ENCODE measurements at places on chromosomes 1 and 21.
A peak's percentile ranks its signal among the peaks of the same experiment; 100 is the strongest.

DNA sequence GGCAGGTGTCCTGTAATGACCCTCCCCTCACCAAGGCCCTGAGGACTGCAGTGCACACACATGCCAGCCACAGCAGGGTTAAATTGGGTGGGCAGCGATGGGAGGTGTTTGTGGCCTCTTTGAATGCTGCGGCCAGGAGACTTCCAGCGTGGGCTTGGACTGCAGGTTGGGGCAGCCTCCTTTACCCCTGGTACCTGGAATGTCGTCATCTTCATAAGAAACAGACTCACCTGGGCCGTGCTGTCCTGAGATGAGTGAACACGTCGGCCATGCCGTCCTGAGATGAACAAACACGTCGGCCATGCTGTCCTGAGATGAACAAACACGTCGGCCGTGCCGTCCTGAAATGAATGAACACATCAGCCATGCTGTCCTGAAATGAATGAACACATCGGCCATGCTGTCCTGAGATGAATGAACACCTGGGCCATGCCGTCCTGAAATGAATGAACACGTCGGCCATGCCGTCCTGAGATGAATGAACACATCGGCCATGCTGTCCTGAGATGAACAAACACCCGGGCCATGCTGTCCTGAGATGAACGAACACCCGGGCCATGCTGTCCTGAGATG lies 50.1 kb upstream of the COL6A1 start:
- DNase-seq = no peak

GRCh38 chr1:169874229-169874628 lies 19.5 kb downstream of the SCYL3 start:
- DNase-seq = no peak

GRCh38 chr1:233614743-233615521 lies 1.0 kb downstream of the KCNK1 start:
- DNase-seq = no peak

- DNase-seq = no peak
Observed at GRCh38 chr1:223609977-223610376, 55.5 kb downstream of the CAPN8 start.

DNA sequence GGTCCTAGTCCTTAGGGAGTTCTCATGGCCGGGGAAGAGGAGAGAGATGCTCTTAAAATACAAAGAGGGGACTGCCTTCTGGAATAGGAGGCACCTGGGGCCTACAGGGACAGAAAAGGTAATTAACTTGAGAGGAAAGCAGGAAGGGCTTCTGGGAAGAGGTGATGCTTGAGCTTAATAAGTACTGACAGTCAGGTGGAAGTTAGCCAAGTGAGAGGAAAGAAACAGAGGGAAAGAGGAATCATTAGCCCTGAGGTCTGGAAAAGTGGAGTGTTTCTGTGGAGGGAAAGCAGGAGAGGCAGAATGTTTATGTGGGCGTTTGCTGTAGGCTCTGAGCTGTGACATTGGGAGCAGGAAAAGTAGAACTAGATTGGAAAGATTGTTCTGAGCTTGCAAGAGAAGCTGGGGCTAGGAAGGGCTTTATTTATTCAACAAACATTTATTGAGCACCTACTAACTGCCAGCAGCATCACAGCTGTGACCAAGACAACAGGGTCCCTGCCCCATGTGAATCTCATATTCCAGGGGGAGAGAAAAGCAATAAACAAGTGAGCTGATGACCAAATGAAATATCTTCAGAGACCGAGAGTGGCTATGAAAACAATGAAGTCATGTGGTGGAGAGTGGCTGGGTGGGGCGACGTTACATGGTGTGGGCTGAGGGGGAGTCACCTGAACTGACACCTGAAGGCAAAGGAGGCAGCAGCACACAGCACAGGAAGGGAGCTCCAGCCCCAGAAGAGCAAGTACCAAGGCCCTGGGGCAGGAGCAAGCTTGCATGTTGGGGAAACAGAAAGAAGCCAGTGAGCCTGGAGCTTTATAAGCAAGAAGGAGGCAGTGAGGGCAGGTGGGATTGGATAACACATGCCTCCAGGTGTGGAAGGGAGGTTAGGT lies 4.4 kb upstream of the FNDC5 start:
- DNase-seq = no peak

DNA sequence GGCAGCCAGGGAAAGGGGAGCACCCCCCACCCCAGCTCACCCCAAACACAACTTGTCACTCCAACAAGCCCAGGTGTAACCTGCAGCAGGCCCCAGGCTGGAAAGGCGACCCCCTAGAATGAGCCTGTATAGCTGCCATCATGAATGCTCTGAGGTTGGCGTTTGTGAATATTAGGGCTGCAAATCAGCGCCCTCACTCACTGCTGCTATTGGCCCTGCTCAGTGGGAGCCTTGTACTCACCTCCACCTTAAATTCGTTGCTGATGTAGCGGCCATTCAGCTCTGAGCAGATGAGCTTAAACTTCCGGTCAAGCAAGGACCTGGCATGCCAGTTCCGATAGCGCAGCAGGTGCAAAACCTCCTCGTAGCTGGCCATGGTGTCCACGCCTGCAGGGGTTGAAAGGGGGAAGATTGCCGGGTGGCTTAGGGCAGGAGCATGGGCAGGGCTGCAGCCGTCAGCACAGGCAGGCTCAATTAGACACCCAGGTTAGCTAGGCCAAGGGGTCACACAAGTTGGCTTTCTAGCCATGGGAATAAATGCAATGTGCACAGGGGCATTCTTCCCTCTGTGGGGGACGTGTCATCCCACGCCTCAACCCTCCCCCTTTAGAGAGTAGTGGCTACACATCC lies 81.7 kb downstream of the PIK3CD start:
- DNase-seq = no peak

- no peak for DNase-seq
Observed at GRCh38 chr1:56202186-56202585, 377.2 kb downstream of the PLPP3 start.

DNA sequence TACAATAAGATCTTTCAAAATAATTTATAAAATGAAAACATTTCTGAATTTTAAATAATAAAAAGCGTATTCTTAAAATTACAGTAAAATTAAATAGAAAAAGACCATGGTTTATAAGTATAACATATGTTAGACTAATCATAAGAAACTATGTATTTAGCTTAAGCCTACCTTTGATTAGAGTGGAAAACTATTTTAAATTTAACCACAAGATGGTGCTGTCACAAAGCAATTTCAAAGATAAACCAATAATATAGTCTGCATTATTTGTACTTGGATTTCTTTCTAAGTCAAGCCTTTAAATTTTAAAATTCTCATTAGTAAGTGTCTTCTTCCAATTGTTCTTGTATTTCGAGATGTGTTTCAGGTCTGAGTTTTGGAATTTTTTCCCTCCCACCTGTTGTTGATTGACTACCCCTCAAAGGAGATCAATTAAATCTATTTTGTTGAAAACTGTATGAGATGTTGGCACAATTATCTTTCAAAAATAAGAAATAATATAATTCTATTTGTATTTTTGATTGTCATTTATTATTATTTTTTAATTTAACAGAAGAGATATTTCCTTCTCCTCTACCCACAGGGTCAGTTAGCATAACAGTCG lies 459.8 kb downstream of the KCNT2 start:
- DNase-seq = peak; percentile 41

DNA sequence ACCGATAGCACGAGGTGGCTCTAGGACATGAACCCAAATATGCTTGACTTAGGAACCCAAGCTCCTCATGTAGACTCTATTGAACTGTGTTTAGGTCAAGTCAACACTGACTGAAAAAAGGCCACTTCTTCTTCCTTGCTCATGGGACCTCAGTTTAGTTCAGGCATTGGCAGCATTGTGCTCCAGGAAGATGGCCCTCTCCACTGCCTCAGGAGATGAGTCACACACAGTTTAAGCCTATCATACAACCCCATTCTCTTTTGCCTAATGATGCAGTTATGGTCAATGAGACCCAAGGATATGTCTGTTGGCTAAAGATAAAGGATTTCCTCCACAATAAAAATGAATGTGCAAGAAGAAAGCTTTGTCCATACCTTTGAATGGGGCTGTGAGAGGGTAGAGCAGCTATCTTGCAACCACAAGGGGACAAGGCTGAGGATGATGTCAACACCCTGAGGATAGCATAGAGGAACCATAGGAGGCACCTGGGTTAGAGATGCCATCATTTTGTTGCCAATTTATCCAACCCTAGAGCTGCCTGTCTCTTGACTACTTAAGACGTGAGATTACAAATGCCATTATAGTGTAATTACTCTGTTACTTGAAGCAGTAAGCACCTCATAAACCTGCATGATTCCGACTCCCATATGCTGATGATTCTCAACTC lies 3.0 kb upstream of the TRIM63 start:
- peak; percentile 10 for DNase-seq

GRCh38 chr1:201530741-201531531 lies 8.0 kb upstream of the NAV1 start:
- peak; percentile 83 for DNase-seq

- peak; percentile 17 for DNase-seq
Observed at GRCh38 chr1:117061986-117062415, 1.9 kb downstream of the TTF2 start.

- DNase-seq = no peak
Observed at GRCh38 chr1:98733782-98734112, 72.2 kb downstream of the SNX7 start.

- DNase-seq = peak; percentile 82
Observed at GRCh38 chr1:46223472-46223943, 20.4 kb downstream of the LURAP1 start.

All from KBM-7 (cell line).